ENCODE measurements at places on chromosomes 2 and 18.

GRCh38 chr2:63192169-63192888, 141.7 kb downstream of the OTX1 start:
- no peak for DNase-seq

- no peak for DNase-seq
Measured at GRCh38 chr2:37877457-37878315, 47.4 kb upstream of the RMDN2 start.

DNA sequence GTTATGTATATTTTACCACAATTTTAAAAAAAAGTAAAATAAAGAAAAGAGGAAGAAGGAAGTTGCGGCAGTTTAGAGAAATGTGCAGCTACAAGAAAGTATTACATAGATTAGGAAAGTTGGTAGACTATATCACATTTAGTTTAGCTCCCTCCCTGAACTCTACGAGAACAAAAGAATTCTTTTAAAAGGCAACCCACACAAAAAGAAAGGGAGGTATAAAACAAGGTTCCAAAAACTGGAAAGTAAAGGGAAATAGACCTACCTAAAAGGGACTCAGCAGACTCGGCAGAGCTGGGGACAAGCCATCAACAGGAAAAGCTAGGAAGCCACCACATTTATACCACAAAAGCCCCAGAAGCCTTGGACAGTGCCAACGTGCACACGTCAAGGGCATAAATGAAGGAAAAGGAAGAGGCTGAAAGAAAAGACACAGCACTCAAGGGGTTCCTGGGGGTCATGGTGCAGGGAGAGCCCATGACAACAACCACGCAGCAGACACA, 9.1 kb downstream of the TMEM127 start:
- no peak for DNase-seq

GRCh38 chr2:162082036-162082435, 8.0 kb upstream of the DPP4 start:
- no peak for DNase-seq

GRCh38 chr18:34866310-34866709, 156.2 kb downstream of the DTNA start:
- no peak for DNase-seq

DNA sequence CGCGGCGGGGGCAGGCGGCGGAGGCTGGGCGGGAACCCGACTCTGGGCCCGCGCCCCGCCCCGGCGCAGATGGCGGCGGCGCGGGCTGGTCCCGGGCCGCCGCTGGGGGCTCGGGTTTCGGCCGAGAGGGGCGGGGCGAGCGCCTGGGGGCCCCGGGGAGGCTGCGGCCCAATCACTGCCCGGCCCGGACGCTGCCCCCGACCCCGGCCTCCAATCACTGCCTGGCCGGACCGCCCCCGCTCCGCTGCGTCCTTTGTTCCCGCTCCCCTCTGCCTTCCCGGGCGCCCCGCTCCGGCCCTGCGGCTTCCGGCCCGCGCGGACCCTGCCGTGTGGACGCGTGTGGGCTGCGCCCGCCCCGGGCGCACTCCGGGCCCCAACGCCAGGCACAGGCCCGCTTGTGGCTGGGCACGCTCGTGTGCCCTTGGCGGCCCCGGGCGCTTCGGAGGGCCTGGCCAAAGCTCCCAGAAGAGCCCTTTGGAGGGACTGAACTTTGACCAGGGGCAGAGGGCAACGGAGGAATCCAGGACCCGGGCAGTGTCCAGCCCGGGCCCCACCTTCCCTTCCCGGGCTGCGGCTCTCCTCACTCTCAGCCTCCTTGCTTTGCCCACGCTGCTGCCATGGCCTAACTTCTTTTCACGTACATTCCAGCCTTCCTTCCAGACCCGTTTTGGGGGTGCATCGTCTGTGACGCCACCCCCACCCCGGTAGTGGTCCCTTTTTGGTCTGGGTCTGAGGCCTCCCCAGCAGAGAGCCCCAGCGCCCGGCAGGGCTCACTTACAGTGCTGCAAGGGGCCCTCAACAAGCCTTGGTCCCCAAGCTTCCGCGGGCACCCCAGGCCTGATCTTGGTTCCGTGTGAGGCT, 27.1 kb upstream of the PTMA start:
- no peak for DNase-seq

GRCh38 chr2:231199219-231199618, 788 bp downstream of the ARMC9 start:
- no peak for DNase-seq

GRCh38 chr2:2566396-2567323, 235.6 kb upstream of the MYT1L start:
- DNase-seq, result no peak

- no peak for DNase-seq
Measured at GRCh38 chr2:3774336-3774735, 71.0 kb downstream of the DCDC2C start.

- DNase-seq, result no peak
Measured at GRCh38 chr2:158650646-158651357, 144.3 kb upstream of the DAPL1 start.

DNA sequence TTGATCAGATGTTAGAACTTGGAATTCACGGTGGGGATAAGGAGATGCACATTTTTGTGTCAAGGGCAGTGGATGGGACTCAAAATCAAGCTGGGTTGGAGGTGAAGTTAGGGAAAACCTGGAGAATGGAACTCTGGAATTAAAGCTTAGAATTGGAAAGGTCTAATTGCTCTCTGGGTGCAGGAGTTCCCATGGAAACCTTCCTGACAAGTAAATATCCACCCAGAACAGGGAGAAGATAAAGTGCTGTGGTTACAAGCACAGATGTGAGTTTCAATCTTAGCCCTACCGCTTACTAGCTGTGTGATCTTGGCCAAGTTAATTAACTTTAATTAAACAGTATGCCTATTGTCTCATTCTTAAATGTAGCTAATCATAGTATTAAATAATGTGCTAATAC, 71.3 kb upstream of the TCF7L1 start:
- DNase-seq, result no peak

DNA sequence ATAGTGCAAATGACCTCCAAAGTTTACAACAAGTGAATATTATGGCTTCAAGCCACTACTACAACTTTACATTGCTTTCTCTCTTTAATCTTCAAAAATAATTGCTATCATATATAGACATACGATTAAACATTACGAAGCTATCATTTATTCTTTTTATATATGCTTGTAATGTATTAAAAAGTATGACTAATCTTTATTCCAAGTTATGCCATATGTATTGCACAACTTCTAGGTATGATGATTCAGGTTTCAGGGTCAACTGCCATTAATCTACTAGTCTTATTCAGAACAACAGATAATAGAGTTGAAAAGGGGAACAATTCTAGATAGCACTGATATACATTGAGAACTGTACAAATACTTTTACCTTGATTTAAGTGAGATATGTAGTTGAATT, 506.2 kb upstream of the TMEFF2 start:
- DNase-seq, result no peak

- no peak for DNase-seq
Measured at GRCh38 chr2:240972201-240972600, 26.2 kb upstream of the SNED1 start.

GRCh38 chr2:12774395-12774727, 57.6 kb downstream of the TRIB2 start:
- DNase-seq, result no peak

GRCh38 chr18:44955825-44956224, 275.1 kb downstream of the SETBP1 start:
- no peak for DNase-seq

DNA sequence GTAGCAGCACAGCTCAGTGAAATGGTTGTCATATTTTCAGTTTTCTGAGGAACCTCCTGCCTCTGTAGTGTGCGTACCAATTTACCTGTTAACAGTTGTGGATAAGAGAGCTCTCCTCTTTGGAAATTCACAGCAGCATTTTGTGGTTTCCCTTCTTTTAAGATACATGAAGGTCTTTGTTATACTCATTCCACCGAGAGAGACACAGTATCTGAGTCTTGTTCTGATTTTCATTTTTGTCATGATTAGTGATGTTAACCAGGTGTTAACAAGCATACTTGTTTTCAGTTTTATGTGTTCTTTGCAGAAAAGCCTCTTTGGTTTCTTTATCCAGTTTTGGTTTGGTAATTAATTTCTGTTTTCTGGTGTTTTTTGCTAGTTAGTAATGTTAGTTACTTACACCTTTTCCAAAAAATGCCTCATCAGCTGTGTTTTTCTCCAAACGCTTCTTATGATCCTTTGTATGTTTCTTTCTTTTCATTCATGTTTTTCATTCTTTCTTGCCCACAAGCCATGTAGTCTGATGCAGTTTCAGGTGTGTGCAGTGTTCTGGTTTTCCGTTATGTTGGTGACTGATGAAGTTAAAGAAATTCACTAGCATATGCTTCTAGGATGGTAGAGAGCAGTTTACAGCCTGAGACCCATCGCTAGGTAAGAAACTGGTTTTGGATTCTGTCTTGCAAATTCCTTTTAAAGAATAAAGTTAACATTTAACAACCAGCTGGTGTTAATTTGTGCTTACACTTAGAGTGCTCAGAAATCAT, 30.1 kb downstream of the CCDC74A start:
- DNase-seq, result no peak

GRCh38 chr2:42021464-42021863, 26.4 kb upstream of the PKDCC start:
- DNase-seq, result no peak

DNA sequence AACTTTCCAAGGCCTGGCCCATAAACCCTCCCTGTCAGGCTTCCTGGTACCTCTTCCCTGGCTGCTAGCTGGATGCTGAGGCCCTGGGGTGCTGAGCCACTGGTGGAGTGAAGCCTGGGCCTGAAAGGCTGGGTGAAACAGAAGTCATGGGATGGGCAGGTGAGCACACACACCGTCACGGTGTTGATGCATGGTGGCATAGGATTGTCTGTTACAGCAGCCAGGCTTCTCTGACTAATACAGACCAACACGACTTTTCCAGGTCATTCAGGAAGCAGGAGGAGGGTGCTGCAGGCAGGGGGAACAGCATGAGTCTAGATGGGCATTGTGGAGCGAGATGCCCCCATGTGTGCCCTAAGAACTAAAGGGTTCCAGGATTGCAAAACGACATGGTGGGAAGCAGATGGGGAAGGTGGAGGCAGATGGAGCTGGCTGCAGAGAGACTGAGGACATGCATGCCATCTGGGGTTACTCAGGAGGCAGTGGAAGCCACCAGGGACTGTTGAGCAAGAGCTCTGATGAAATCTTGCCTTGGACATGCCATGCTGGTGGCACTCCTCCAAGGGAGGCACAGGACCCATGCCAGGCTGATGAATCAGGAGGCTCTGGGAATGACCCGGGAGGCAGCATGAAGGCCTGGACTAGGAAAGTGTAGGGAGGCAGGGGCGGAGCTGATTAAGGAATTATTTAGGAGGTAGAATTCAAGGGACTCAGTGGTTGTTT, 480.9 kb downstream of the TSN start:
- DNase-seq, result no peak

- no peak for DNase-seq
Measured at GRCh38 chr2:17231394-17231965, 286.8 kb downstream of the RAD51AP2 start.

GRCh38 chr2:159297042-159297707, 10.7 kb upstream of the WDSUB1 start:
- no peak for DNase-seq

DNA sequence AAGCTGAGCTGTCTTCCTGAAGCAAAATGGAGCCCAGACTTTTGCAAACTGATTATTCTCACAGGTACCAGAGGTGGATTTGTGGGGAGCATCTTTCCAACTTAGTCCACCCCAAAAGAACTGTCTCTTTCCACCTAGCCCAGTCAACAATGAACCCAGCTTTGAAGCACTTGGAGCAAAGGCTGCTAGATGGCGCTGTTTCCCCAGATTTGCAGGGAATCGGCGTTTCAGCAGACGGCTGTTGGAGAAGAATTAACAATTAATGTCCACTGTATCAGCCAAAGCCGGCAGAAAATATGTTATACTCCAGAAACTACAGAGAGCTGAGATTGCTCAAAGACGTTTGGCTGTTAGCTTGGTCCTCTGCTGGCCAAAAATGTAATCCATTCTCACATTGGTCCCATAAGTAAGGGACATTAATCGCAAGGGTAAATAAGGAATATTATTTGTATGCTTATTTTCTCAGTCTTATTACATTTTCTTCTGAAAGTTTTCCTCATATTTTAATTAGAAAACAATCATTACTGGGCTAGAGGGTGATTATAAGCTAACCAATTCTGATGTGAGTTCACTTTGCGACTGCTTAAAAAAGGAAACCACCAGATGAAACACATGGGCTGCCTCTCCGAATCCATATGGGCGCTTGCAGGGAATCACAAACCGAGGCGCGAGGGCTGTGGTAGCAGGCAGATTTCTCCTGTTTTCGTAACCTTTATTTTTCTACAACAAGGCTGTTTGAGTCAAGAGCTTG, 423.8 kb upstream of the MEX3C start:
- DNase-seq, result no peak

- DNase-seq, result no peak
Measured at GRCh38 chr2:175168564-175168945, 552 bp upstream of the ATF2 start.

DNA sequence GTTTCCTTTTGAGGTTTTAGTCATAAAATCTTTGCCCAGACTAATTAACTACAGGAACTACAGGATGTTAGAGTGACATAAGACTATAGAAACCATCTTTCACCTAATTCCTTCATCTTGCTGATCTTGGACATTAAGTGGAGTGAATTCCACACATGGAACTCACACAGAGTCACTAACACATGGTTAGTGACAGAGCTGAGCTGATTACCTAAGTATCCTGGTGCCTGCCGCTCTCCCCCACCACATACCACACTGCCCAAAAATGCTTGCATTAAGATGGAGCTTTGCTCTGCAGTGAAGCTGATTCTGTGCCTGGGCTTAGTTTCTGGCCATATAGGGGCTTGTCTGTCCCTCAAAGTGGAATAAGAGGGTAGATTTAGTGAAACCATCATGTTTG, 332.9 kb upstream of the NT5C1B start:
- no peak for DNase-seq

- no peak for DNase-seq
Measured at GRCh38 chr2:101473911-101474701, 806 bp downstream of the RFX8 start.

GRCh38 chr2:220275454-220275853, 648.0 kb downstream of the SLC4A3 start:
- no peak for DNase-seq

DNA sequence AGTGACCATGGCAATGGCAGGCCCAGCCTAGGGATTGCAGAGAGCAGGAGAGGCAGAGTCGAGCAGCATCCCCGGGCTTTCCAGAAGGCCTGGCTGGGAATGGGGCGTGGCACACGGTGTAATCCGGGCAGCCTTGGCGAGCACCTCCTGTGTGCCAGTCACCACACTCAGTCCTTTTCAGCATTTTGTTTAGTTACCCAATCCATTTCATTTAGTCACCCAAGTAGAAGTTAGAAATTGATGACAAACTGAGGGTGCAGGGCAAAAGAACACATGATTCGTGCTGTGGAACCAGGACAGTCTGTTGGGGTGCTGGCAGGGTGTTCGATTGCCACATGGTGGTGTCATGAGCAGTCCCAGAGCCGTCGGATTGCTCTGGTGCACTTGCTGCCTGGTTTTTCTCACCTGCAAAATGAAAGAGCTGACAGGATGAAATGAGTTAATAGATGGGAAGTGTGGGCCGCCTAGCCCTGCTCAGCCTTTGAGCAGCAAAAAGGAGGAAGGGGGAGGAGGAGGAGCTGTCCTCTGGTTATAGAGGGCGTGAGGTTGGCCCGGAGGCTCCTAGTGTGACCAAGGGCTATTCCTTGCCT, 299.4 kb downstream of the AGAP1 start:
- DNase-seq, result no peak

GRCh38 chr2:96359866-96360265, 24.3 kb downstream of the NCAPH start:
- no peak for DNase-seq

GRCh38 chr2:105377871-105378270, 21.0 kb downstream of the FHL2 start:
- DNase-seq, result no peak
